ENCODE measurements at places on chromosomes 16 and 17.
A peak's percentile ranks its signal among the peaks of the same experiment; 100 is the strongest.

GRCh38 chr17:34980353-34980680 is at the start of gene LIG3:
TSS of gene LIG3 (plus strand) at chr17:34980512. CDS start at chr17:34983006, 2,494 bp downstream.
- DNase-seq: peak; percentile 90

DNA sequence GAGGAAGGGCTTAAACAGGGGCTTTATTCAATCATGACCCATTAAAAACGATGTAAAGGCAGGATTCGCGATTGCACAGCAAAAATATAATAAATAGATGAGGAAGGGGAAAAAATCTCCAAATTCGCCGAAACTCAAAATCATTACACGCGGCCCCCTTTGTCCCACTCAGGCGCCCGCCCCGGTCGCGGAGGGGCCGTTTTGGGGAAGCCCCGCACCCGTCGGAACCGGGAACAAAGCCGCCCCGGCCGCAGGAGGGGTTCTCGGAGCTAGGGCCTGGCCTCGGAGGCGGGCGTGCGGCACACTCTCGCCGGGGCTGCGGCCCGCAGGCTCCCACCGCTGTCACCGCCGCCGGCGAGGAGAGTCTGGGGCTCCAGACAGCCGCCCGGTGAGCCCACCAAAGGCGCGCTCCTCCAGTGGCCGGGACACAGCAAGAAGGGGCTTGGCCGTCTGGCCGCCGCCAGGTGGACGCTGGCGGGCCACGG is 521 bp downstream of the C16orf87 start:
- no peak for DNase-seq

DNA sequence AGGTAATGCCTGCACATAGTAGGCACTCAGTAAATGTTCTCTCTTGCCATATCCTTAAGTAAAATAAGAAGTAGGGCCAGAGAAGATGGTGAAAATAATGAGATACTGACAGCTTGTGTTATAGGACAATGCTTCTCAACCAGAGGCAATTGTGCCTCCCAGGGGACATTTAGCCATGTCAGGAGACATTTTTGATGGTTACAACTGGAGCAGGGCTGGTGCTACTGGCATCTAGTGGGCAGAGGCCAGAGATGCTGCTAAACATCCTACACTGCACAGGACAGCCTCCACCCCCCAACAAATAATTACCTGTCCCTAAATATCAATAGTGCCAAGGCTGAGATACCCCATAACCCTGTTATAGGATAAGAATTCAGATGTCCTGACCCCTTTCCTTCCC is 1.7 kb downstream of the RAD51D start:
- peak; percentile 19 for DNase-seq

- no peak for DNase-seq
Observed at GRCh38 chr17:74260525-74260850, 13.5 kb upstream of the DNAI2 start.

- DNase-seq: no peak
Observed at GRCh38 chr17:28988475-28988874, 17.4 kb downstream of the SEZ6 start.

- no peak for DNase-seq
Observed at GRCh38 chr17:58231641-58232040, 6.7 kb upstream of the LPO start.

DNA sequence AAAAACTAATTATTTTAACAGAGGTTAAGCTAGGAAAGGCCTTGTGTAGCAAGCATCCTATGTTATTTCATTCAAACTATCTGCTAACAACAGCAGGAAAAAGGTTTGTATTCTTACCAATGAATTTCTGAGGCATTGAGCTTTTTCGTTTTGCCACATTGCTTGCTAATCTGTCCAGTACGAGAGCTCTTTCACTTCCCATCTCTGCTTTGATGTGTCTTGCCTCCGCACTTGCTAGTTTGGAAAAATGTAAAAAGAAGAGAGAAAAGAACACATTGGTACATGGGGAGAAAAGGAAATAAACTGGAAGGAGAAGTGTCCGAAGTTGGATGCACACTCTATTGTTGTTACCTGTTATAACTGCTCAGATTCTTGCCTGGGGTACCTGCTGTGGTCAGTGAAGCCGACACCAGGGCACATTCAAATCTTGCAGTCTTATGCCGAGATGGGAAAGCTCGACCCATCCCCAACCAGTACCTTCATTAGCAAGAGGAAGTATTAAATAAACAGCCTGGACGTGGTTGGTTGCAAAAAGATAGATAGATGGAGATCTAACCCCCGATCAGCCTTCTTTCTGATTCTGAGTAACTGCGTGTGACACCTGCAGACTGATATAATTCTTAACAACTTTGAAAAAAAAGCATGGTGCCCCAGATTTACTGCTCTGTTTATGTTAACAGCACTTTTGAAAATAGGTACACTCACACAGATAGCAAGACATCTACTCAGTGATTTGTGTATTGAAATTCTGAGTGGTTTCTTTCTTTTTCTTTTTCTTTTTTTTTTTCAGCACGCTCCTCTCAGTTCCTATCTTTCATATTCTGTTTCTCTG is 40.0 kb downstream of the GRB7 start:
- DNase-seq: no peak

DNA sequence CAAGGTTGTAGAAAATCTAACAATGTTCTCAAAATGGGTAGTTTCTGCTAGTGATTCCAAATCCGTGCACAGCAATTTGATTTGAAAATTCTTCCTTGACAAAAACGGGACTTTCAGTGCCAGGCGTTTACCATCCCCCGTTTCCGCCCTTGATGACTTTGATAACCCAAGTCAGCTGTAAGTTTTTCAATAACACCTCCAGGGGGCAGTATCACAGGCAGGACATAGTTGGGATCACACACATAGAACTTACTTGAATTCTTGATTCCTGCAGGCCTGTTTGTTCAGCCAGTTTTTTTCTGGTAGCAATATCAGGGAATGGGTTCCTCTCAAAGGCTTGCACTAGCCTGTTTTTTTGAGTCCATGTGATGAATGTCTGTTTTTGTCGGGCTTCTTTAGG is 5.6 kb downstream of the DUXB start:
- DNase-seq: no peak

GRCh38 chr17:39569126-39569525 is 38.6 kb downstream of the NEUROD2 start:
- no peak for DNase-seq

GRCh38 chr17:17749921-17750320 is 68.7 kb downstream of the RAI1 start:
- DNase-seq: peak; percentile 56

DNA sequence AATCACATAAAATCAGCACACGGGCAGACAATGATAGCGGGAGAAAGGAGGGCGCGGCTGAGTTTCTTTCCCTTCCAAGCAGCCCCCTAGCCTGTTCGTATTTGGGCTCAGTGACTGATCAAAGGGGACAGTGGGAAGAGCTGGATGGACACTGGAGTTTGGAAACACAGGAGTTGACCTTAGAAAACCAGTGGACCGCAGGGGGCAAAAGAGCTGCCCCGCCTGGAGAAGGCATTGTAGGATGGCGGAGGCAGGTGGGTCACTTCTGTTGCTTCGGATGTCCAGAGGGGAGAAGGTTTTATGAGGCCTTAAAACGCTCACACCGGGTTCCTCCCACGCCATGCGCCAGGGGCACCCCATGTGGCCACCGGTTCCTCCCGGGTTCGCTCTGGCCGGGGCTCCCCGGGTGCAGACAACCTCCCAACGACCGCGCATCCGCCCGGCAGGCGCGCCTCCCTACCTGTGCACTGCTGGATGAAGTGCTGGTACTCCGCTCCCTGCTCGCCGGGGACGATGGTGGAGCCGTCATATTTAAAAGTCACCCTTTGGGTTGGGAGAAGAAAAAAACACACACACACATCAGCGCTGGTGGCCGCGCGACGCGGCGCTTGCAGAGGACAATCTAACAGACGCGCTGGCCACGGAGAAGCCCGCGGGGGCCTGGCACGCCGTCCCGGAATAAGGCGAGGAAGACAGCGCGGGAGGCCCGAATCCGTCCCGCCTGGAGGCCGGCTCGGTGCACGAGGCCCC is 662 bp downstream of the COTL1 start:
- DNase-seq: no peak

GRCh38 chr17:49471769-49472168 is 23.3 kb upstream of the NGFR start:
- no peak for DNase-seq

GRCh38 chr16:20944861-20945574 is 44.4 kb downstream of the LYRM1 start:
- peak; percentile 46 for DNase-seq

DNA sequence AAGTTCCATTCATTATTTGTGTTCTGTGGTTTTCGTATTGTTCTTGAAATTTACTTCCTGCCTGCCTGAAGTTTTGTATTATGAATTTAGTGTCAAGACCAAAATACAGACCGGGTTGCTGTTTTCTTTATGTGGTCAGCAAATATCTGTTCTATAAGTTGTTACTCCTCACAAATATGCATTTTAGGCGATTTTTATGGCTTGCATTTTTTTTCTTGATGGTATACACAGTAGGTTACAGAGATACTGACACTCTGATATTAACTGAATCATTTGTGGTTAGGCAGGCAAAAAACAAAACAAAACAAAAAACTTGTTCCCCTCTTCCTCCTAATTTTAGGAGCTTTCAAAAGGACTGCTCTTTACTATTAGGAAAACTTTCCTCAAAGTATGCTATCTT is 52.6 kb downstream of the BCAS3 start:
- no peak for DNase-seq

DNA sequence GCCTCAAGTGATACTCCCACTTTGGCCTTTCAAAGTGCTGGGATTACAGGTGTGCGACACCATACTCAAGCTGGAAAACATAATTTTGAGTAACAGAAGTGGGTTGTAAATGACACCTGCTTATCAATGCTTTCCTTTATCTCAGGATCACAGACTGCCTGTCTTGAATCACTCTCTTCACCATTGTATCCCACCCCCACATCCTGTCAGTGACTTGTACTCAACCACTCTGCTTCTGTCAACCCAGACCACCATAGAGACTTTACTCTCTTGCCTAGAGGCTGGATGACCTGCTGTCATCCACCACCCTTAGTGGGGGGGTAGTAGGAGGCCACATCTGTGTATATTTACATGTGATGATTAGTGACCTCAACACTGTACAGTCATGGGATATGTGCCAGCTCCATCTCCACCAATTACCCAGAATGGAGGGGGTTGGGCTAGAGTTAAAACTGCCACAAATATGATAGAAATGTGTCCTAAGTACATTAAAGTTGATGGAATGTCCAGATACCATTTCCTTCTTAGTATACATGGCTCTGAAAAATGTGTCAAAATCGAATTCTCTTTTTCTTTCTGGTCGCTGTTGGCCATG is 338.7 kb downstream of the GRIN2A start:
- DNase-seq: no peak

- no peak for DNase-seq
Observed at GRCh38 chr16:89562939-89563338, 2.5 kb downstream of the RPL13 start.

- peak; percentile 86 for DNase-seq
Observed at GRCh38 chr17:68247445-68248198, at the start of gene AMZ2. TSS of gene AMZ2 (plus strand) at chr17:68248043. CDS start at chr17:68250188, 2,145 bp downstream.

DNA sequence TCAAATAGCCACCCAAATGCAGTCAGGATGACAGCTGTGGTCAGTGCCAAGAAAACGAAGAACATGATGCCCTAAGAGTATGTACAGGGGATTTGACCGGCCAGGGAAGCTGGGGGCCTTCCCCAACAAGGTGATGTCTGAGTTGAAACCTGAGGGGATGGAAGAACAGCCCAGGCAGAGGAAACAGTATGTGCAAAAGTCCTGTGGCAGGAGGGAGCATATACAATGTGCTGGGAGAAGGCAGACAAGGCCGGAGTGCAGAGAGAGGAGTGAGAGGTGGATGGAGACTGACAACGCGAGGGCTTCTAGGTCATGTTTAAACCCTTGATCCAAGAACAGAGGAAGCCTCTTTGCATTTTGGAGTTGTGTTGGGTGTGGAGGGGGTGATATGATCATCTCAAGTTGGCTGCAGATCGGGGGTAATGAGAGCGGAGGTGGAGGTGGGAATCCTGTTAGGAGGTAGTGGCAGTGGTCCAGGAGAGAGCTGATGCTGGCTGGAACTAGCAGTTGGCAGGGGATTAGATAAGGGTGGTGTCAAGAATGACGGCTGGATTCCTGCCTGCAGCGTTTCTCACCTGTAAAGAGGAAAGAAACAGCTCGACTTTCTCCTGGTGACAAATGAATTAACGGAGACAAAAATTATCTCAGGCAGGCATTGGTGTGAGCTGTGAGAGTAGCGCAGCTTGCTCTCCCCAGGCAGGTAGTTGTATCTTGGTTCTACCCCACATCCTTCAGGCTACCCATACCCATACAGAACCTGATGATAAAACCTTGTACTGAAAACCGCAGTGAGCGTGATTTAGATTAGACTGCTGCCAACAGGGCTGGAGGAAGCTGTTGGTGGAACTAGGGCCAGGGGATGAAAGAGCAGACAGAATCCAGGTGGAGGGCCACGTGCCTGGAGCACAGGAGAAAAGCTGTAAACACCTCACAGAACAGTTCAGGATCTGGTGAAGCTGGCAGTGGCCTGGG is 37.2 kb upstream of the NGFR start:
- peak; percentile 46 for DNase-seq

- no peak for DNase-seq
Observed at GRCh38 chr17:76351526-76352071, 2.1 kb downstream of the PRPSAP1 start.

DNA sequence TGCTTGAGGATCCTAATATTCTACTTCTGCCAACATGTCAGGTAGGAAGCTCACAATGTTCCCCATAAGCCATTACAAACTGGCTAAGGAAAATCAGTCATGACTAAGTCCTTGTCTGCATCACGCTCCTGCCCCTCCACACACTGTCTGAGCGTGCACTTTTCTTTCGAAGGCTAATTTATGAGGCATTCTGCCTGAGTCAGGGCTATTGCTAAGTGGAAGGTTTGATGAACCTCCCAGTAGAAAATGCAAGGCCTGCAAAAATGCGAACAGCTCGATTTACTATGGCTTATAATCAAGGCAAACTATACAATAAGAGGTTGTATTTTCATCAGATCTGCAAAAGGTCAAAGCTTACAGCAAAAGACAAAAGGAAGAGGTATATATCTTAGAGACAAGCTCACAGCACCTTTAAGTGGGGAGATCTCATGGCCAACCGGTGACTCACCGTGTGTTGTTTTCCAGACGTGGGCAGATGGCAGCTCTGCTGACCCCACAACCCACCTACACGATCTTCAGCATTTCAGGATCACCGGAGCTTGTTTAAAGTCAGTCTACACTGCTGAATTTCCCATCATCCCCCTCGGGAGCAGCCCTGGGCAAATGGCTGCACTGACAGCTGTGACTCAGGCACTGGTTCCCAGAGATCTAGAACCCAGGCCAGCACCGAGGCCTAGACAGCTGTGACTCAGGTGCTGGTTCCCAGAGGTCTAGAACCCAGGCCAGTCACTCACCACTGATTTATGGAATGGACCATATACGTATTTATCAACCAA is 26.1 kb downstream of the MEAK7 start:
- DNase-seq: peak; percentile 87

DNA sequence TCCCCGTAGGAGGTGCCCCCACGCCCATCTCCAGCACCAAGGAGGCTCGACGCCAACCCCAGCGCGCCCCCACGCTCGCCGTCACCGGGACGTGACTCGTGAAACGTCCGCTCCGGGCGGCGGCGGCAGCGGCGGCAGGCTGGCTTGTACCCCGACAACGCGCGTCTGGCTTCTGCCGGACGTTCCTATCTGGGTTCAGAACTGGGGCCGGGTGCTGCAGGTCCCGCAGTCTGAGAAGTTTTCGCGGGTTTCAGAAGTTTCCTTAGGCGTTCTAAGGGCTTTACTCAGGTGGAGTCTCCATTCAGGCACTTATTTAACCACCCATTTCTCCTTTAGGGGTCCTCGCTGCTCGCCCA is 672 bp upstream of the ALKBH5 start:
- DNase-seq: no peak
